ENCODE measurements at places on chromosomes 5 and 9.

DNA sequence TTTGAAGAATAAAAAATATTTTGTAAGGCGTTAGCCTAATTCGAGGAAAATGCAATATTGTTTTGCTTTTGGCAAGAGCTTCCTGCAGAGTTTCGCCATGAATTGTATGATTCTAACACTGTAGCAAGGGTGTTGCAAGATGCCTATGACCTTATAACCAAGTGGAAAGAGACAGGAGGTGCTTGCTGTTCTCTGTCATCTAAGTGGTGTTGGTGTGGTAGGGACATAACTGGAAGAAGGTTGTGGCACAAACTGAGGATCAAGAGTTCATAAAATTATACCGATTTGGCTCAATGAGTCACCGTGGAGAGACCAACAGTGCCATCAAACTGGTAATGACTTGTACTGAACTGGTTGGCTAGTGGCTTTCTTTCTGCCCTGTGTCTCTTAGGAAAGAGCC, 6.3 kb downstream of the STC2 start:
- DNase-seq = no peak

DNA sequence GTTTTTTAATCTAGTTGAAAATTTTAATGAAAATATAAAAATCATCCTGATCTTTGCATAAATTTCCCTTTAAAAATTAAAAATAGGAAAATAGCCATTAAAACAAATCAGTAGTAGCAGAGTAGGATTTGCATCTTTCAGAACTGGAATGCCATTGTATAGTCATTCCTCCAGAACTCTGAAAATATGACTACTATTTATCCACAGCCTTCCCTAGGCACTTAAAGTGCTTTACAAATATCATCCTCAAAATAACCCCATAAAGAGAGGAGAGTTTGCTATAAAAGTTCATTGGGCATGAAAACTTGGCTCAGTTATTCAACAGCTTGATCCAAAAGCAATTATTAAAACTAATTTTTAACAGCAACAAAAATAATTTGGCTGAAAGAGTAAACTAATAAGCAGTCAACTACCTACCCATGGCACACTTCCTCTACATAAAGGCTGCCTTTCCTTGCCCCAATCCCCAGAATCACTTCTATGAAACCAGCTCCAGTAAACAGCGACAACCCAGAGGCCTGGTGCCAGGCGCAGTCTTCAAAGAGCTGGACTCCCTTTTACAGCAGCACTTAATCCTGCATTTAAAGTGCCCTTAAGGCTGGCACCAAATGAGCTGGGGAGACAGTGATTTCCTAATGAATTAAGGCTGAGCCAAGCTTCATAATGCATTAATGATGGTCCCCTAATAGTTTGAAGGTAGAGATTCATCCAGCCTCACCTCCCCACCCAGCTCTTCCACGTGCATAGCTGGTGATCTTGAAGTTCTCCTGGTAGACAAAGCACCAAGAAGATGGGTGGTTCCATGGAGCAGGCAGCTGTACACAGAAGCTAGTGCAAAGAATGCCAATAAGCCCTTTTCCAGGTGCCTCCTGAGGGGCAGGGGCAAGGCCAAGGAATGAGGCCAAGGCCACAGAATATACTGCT, 36.1 kb downstream of the LHFPL2 start:
- no peak for DNase-seq

DNA sequence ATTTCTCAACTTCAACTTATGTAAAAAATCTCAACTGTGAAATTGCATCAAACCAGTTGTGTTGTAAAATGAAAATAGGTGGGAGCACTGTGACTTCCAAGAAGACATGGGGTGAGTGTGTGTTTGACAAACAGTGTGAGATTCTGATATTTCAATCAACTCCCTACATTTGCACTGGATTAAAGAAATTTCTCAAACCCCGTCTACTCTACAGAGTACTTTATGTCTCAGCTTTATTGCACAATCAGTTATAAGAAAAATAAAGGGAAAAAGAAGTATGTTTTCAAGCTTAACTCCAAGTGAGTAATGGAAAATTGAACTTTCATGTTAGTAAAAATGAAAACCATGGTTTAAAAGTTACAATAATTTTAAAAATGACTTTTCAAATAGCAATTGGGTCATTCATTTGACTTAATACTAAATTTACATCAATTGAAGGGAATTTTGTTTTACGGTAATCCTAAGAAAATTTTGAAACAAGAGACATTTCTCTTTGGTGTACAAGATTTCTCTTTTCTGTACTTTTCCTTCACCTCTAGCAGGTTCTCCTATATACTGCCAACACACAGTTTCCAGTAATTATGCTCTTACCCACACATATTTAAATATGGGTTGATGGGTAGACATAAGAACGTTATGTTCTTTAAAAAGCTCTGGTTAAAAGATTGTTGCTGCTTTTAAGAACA, 80.3 kb downstream of the CDO1 start:
- DNase-seq = no peak

GRCh38 chr9:14908295-14909180, 1.7 kb downstream of the FREM1 start:
- no peak for DNase-seq

DNA sequence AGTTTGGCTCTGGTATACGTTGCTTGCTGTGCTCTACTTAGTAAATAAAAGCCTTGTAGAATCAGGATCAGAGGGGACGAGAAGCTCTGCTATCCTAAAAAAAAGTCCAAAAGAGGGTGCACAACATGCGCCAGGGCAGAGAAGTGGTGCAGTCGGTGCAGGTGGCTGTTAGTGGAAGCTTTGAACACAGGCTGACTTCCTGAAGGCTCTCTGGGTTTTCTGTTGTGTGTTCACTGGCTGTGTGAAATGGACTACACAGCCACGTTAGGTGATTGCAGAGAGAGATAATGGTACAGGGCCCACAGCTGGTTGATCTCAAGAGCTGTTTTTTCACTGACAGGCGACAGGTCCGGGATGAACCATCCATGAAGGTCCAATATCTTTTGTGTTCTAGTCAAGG, 167.4 kb downstream of the TMEM167A start:
- no peak for DNase-seq

GRCh38 chr9:107866711-107867311, 377.2 kb upstream of the KLF4 start:
- DNase-seq = no peak

- DNase-seq = no peak
Measured at GRCh38 chr9:86997951-86998350, 50.6 kb upstream of the GAS1 start.

DNA sequence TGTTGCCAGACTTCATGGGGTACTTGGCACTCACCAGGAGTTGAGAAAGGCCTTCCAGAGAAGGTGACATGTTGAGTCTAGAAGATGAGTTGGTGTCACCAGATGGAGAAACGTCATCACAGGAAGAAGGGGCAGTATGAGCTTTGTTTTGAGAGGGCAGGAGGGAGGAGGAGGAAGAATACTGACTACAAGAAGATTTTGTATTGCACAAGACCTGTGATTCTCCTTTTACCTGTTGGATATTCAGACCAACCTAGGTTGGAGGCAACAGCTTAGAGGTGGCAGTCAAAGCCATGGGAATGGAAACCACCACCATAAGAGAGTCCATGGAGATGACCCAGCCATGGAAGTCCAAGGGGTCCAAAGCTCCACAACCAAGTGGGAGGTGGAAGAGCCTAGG, 154.2 kb downstream of the TSSK1B start:
- no peak for DNase-seq

DNA sequence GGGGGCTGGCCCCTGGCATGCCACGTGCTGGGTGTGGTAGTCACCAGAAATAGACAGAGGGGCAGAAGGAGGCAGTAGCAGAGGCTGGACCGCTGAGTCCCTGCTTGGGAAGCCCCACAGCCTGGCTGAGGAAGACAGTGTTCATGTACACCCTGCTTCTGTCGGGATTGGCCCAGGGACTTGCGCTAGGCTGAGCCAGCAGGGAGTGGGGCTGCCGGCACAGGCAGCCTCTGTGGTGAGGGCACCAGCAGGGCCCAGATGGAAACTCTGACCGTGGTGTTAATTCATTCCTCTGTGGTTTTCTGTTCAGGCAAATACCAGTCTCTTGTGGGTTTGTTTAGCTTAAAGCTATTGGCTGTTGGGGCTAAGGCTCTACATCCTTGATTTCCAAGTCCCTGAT, 108.6 kb upstream of the RAD23B start:
- no peak for DNase-seq

DNA sequence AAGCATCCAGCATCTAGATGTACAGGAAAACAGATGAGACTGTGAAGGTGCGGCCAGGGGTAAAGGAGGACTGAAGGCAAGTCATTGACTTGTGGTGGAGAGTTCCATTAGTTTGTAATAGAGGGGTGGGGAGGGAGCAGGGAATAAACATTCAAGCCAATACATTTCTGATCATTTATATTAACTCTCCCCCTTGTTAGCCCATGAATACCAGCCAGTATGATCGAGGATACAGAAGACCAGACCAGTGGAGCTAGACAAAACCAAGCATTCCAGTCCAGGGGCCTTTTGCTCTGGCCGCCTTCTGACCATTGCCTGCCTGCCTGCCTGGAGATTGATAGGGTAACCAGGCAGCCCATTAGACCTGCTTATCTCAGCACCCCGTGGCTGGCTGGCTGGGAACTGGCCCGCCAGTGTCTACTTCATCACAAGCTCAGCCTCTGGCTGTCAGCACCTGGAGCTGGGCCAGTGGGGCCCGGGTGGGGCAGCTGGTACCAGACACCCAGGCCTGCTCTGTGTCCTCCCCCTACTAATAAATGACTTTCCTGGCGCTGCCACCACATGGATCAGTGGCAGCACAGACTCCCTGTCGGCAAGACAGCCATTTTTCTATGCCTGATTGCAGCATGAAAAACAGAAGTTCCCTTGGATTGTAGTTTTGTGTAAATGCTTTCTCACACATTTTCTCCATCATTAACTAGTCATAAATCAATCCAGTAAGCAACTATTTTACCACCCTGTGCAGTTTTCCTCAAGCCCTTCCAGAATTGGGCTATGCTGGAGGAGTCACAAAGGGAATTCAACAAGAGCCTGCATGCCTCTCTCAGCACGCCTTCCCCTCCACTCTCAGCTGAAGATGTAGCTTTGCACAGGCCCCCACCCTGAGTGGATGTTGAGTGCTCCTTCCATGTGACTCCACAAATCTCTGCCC, 181.3 kb downstream of the SNCAIP start:
- DNase-seq = no peak

- DNase-seq = no peak
Measured at GRCh38 chr5:38445374-38446028, 110.9 kb downstream of the LIFR start.

DNA sequence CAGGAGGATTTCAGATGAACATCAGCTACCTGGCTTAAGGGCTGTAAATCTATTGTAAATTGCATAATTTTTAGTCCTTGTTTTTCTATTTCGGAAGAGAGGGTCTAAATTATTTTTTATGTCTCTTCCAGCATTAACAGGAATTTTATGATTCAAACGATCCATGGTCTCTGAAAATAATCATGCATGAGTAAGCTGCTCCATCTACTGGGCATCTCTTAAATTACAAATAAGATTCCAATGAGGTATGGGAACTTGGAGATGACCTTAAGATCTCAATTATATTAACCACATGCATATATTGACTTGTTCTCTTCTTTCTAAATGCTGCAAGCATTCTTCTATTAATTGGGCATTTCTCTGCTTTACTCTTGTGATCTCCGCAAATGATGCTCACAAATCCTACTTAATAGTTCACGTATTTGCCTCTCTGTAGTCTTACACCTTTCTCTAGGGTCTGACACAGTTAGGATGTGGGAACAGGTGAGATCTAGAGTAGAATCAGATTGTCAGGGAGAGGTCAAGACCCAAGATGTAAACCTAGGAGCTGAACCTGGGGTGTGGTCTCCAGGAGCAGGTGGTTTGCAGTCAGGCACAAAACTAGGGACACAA, 86.9 kb downstream of the NUDT12 start:
- DNase-seq = no peak

- no peak for DNase-seq
Measured at GRCh38 chr5:176856746-176857145, 42.4 kb downstream of the HK3 start.

DNA sequence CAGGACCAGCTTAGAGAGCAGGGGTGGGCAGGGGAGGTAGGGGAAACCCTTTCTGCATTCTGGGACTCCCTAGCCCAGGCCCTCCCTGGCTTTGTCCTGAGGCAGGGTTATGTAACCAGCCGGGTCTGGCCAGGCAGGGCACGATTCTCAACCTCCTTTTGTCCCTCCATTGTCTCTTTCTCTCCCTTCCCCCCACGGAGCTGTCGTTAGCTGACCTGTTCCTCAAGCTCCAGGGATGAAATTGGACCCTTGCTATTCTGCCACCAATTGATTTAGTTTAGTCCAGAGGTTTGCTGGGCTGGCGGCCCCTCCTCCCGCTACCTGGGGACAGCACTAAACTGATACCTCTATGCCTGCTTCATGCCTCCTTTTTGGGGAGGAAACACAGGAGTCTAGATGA, 9.4 kb upstream of the NDST1 start:
- DNase-seq = no peak

- DNase-seq = no peak
Measured at GRCh38 chr5:124742983-124743601, 3.3 kb downstream of the ZNF608 start.

DNA sequence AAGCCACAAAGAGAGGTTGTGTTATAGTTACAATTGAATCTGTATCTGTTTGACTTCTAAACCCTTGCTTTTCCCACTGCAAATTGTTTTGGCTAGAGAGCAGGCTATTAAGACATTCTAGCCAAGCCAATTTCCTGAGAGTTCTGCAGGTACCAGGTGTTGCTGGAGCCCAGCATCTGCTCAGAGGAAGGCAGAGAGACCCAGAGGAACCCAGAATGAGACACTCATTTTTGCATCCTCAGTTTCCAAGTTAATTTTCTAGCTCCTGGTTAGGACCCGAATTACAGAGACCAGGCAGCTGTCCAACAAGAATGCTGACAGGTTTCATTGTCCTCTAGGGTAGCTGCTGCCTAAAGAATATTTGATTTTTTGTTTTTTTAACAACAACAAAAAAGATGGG, 266.2 kb downstream of the TRIM32 start:
- DNase-seq = no peak

- DNase-seq = no peak
Measured at GRCh38 chr5:27830546-27830945, 792.2 kb upstream of the CDH9 start.

- DNase-seq = no peak
Measured at GRCh38 chr5:40680741-40681362, 1.1 kb downstream of the PTGER4 start.
